ENCODE measurements at places on chromosomes 1 and 21.
A peak's percentile ranks its signal among the peaks of the same experiment; 100 is the strongest.

DNA sequence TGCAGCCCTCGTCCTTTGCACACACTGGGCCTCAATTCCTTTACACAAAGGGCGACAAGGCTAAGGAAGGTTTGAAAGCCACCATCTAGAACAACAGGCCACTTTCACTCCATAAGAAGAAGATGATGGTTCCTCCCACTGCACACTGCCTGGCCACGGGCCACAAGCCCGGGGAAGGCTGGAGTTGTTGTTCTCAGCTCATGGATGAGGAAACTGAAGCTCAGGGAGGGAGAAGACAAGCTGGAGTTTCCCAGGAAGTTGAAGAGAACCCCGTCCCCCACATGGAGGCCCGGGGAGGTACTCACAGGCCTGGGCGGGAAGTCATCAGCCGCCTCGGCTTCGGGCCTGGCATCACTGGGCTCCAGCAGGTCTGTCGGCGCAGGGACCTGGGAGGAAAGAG is 24.6 kb upstream of the DDOST start:
- no peak for DNase-seq

DNA sequence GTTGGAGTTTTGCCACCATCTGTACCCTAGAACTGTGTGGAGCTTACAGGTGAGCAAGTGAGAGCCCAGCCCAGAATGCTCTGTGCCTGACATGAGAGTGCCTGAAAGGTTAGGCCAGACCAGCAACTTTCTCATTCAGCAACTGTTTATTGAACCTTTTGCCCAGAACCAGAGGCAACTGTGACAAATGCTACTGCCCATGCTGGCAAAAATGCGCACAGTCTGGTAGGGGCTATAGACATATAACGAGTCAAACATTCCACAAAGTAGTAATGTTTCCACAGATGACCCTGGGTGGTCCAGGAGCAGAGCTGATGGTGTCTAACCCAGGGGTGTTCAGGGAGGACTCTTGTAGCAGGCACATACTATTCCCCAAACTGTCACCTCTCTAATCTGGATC is 56.0 kb upstream of the GCLM start:
- no peak for DNase-seq

GRCh38 chr1:158310623-158311022 is 20.7 kb downstream of the CD1B start:
- no peak for DNase-seq

- no peak for DNase-seq
These were observed 91.1 kb upstream of the ACTRT2 start for GRCh38 chr1:2930016-2930815.

GRCh38 chr1:87989346-87989745 is 660.7 kb downstream of the LMO4 start:
- no peak for DNase-seq

DNA sequence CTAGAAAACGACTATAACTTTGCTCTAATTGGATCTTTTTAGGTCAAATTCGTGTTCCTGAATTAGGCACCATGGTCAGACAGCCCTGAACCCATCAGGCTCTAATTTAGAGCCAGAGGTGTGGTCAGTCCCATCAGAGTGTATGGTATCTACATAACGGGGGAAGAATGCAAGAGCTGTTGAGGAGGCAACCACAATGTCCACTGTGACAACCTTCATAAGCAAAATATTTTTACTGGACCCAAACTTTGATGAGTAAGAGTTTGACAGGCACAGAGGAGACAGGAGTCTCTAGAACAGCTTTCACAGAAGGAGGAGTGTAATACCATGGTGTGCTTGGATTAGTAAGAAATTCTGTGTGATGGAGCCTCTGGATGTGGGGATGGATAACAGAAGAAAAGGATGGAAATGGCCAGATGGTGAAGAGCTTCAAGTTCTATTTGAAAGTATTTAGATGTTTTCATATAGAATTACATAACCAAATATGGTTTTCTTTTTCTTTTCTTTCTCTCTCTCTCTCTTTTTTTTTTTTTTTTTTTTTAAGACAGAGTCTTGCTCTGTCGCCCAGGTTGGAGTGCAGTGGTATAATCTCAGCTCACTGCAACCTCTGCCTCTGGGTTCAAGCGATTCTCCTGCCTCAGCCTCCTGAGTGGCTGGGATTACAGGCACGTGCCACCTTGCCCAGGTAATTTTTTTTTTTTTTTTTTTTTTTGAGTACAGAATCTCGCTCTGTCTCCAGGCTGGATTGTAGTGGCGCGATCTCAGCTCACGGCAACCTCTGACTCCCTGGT is 24.9 kb downstream of the UBE2U start:
- DNase-seq: no peak

GRCh38 chr1:179808503-179808902 is 65.4 kb downstream of the FAM163A start:
- no peak for DNase-seq

DNA sequence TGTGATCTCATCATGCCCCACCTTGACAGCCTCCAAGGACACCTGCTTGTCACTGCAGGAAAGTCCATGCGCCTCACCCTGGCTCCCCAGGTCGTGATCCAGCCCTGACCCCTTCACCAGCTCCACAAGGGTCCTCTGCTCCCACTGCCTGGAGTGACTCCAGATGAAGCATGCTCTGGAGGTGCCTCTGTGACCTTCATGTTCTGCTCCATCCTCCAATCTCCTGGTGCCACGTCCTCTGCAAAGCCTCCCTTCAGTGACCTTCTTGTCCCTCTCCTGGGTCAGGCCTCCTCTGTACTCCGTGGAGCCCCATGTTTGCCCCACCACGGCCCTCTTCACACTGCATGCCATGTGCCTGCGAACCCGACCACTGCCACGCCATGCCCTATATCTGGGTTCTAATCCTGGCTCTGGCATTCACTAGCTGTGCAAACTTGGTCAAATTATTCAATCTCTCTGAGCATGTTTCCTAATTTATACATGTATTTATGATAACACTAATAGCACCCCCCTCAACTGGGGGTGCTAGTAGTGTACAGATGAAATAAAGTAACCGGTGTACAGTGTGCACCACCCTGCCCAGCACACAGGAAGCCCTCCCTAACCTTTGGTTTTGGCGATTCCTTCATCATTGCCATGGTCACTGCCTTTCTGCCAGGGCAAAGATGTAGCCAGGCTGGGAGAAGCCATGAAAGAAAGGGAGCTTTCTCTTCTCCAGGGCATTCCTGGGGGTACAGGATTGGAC is 77.4 kb downstream of the STUM start:
- DNase-seq: no peak

DNA sequence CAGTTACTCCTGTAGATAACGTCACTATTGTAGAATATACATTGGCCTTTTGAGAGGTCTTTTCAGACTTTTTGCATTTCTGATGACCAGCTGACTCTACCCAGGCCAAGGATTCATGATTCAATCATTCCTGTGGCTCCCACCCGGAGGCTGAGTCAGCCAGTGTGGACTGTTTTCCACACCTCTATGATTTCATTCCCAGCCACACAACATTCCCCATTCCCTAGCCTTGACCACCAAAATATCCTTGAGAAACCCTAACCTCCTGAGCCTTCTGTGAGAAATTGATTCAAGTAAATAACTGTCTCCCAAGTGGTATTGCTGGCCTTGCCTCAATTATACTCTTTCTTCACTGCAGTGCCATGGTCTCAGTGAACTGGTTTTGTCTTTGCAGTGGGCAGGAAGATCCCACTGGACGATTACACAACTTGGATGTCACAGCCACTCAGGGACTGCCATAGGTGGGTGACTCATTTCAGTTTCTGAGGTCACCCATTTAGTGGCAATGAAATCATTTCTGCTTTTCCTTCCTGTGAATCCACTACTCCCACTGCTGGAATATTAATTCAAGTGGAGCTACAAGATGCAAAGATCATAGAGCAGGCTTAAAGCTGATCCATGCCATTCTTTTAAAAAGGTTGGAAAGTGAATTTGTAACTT is 518.6 kb upstream of the ZP4 start:
- DNase-seq: no peak

GRCh38 chr1:62025154-62025553 is 169.5 kb upstream of the L1TD1 start:
- no peak for DNase-seq

DNA sequence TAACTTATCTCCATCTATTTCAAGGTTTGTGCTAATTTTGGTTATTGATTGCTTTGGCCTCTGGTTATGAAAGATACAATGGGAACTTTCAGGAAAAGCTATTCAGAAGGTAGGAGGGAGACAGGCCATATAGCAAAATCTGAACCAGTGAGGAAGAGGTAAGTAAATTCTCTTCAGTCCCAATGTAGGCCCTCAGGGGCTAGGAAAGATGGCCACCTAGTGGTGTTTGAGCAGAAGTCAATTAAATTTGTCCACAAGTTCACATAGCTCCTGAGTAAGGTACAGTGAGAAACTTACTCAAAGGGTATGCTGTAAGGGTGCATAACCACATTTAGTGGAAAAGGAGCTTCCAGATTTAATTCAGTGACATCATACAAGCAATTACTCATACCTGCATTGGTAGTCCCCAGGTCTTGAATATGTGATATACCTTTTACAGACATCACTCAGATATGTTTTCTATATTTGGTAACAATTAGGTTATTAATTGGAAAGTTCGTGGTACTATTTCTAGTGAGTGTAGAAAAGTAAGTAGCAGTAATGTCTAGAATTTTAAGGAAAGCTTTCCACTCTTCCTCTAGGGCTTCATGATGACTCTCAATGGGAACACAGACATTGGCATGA is 21.4 kb upstream of the FMO1 start:
- peak; percentile 72 for DNase-seq

- DNase-seq: no peak
These were observed 2.6 kb downstream of the ZBTB48 start for GRCh38 chr1:6582370-6582769.

- DNase-seq: no peak
These were observed 350.9 kb downstream of the S1PR1 start for GRCh38 chr1:101587741-101588140.
